Uterus (tissue), 4 donors: ENCODE measurements at places on chromosomes 6 and 20.

GRCh38 chr6:9205645-9206044, 770.3 kb upstream of the SLC35B3 start:
- no peak for DNase-seq

- no peak for DNase-seq
Observed at GRCh38 chr6:85089255-85089654, 324.9 kb upstream of the TBX18 start.

- DNase-seq: no peak
Observed at GRCh38 chr20:1720845-1721475, 63.4 kb upstream of the SIRPG start.

DNA sequence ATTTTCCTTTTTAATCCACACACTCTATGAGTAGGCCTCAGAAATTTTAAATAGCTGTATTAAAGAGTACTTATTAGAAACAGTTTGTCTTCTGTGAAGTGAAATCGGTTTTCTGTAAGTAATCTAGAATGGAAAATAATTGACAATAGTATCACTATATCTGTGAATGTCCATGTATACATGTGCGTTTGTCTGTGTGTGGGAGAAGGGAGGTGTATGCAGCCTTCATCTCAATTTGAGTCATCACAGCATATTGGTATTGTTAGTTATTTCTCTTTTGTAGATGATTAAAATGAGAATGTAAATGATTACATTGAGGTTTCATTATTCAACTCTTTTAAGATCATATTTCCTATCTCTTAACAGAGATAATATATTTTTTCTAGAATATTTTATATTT, 206.0 kb downstream of the EYS start:
- DNase-seq: no peak

GRCh38 chr6:142722012-142722411, 223.0 kb downstream of the HIVEP2 start:
- DNase-seq: no peak

- no peak for DNase-seq
Observed at GRCh38 chr20:10466855-10467254, 31.8 kb downstream of the SLX4IP start.

GRCh38 chr6:135310291-135310690, 129.2 kb downstream of the MYB start:
- no peak for DNase-seq

DNA sequence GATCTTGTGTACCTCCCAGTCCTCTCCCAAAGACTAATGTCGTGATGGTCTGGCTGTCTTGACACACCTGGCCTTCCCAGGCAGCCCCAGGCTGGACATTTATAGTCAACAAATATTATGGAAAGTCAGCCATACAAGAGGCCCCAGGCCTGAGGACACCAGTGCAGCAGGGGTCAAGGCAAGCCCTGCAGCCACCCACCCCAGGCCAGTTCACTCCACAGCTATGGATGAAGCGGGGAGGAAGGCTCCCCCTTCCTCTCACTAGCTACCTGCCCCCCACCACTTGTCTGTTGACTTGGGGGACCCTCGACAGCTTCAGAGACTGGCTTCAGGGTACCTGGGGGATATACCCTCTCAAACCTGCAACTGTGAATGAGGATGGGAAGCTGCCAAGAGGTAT, 132.1 kb downstream of the MRPL14 start:
- no peak for DNase-seq
